ENCODE measurements at places on chromosomes 2 and 18.

GRCh38 chr18:35027206-35027605 lies 14.0 kb upstream of the MAPRE2 start:
- DNase-seq: no peak

- DNase-seq: no peak
Measured at GRCh38 chr2:215717501-215718381, 281.9 kb upstream of the FN1 start.

DNA sequence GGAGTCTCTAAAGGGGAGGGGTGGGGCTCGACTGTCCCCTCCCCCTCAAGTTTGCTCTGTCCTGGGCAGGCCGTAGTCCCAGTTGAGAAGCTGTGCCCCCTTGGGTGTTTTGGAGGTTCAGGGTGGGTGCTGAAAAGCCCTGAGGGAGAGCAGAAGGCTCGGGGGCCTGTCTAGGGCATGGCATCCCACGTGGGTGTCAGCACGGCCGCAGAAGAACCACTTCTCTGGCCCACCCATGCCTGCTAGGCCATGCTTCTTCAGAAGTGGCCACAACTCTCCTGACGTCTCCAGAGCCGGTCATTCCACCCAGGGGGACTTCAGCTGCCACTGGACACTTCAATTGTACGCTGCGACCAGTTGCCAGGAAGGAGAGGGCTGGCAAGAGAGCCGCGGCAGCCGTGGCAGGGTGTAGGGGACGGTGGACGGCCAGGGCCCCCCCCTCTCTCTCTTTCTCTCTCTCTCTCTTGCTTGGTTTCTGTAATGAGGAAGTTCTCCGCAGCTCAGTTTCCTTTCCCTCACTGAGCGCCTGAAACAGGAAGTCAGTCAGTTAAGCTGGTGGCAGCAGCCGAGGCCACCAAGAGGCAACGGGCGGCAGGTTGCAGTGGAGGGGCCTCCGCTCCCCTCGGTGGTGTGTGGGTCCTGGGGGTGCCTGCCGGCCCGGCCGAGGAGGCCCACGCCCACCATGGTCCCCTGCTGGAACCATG lies at the start of gene INPP5D:
TSS of gene INPP5D (plus strand) at position 546 of the 704 bp plus-strand sequence. CDS start at position 683, 137 bp downstream.
- DNase-seq: no peak

GRCh38 chr2:112156152-112156986 lies 18.2 kb downstream of the FBLN7 start:
- peak; percentile 74 for DNase-seq

- no peak for DNase-seq
Measured at GRCh38 chr18:12819841-12820240, 64.2 kb downstream of the PTPN2 start.

DNA sequence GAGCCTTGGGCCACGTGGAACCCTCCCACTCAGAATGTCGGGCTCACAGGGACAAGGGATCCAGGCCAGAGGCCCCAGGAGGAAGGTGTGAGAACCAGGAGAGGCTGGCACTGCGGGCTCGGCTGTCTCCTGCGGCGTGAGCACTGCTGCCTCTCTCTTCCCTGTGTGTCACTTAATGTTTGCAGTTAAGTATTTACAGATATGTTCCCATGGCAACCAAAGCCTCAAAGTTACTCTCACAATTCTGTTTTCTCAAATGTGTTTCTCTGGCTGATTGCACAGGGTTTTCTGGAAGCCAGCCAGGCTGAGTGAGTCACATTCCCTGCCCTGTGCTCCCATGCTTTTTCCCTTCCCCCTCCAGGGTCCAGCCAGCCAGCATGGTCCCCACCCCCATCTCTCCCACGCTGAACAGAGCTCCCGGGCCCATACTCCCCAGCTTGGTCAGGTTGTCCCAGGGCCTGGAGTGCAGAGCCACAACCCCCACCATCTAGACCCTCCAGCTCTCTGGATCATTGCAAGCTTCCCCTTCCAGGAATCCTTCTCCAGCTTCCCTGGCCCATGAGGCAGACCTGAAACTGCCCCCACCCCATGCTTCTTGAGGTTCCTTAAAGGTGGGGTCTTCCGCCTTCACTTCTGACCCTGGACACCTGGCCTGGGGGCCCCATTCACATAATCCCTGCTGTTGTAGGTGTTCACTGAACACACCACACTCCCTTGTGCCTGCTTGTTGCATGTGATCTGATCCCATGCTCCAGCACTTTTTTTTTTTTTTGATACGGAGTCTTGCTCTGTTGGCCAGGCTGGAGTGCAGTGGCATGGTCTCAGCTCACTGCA lies 265.9 kb downstream of the CELF4 start:
- peak; percentile 87 for DNase-seq

DNA sequence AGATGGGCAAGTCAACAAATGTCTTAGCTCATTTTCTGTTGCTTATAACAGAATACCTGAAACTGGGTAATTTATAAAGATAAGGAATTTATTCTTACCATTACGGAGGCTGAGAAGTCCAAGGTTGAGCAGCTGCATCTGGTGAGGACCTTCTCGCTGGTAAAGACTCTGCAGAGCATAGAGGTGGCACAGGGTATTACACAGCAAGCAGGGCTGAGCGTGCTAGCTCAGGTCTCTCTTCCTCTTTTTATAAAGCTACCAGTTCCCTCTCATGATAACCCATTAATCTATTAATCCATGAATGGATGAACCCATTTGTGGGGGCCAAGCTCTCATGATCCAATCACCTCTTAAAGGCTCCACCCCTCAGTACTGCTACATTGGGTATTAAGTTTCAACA lies 109.1 kb downstream of the CDK15 start:
- DNase-seq: no peak

DNA sequence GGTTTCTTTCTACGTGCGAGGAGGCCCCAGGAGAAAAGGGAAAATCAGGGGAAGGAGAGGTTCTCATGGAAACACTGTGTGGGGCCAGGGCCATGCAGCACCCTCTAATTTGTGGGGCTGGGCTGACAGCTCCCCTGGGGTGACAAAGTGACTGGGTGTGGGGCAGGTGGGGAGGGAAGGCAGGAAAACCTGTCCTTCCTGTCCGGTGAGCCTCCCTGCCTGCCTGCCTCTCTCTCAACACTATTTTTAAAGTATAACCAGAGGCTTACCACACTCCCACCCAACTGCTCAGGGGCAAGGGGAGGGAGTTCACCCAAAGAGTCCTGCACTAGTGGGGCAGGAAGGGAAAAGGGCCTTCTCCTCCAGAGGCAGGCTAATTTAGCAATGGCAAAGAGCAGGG lies 10.5 kb upstream of the EPAS1 start:
- no peak for DNase-seq

DNA sequence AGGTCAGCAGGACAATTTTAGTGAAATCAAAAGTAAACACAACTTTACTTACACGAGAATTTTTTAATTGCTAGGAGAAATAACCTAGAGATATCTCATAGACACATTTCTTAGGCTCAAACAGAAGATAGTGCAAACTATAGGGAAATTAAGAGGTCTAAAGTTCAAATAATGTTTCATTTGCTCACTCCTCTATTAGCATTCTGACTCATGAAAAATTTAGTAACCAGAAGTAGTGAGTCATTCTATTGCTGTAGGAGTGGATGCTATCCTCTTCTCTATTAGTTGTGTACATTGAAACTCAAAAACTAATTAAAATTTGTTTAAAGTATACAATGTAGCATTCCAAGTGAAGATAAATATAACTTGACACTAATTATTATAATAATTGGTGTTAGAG lies 908.3 kb upstream of the TMEFF2 start:
- no peak for DNase-seq

DNA sequence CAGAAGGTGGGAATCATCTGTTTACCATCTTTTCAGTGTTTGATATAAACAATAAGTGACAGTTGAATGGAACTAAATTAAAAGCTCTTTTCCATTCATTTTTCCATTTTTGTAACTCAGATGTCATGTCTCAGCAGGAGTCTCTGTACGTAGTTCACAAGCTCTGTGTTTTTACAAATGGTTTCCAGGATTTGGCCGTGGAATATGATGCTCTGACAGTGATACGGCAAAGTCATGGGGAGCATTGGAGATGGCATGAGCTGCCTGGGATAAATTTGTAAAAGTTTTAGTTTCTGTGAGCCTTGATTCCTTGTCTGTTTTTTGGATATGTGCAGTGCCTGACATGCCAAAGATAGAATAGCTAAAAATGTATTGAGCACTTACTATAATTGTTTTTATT lies 168.1 kb upstream of the SESTD1 start:
- no peak for DNase-seq

DNA sequence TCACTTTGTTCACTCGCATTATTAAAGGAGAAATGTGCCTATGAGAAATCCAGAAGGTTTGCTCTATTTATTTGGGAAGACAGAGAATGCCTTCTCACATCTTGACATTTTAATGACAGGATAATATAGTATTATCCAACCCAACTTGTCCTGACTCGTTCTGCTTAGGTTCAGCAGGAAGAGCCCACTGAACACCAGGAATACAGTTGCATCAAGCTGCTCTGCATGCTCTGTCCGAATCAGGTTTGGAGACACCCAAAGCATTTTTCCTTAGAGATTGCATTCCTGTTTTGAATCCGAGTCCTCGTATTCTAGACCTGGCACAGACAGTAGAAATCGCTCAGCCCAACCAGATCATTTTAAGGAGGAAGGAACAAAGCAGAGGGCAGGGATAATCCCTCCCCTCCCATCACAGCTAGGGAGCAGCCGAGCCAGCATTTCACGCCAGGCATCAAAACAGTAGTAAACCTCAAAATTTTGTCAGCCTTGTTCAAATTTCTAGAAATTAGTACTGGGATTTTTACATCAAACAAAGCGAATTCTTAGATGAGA lies 837.4 kb upstream of the ID2 start:
- DNase-seq: no peak

DNA sequence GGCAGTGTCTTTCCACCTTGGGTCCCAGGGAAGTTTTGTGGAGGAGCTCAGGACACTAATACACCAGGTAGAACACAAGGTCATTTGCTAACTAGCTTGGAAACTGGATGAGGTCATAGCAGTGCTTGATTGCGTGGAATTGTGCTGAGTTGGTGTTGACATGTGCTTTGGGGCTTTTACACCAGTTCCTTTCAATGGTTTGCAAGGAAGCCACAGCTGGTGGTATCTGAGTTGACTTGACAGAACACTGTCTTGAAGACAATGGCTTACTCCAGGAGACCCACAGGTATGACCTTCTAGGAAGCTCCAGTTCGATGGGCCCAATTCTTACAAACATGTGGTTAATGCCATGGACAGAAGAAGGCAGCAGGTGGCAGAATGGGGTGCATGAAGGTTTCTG lies 5.9 kb downstream of the CTLA4 start:
- no peak for DNase-seq

DNA sequence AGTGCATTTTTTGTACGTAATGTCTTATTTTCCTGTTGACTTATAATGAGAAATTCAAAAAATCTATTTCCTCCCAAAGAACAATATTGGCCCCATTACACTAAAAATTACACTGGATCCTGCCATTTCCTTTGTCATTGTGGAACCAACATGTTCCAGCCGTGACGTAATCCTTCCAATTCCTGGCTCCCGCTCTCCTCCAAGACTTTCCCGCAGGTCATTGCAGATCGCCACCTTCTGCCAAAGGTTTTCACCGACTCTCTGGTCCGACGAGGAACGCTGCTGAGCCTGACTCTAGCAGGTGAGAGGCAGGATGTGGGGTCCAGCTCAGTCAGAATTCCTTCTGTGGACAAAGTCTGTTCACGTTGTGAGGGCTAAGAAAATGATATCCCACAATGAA lies 38.0 kb downstream of the PTGR3 start:
- DNase-seq: no peak

GRCh38 chr2:40488101-40488601 lies 36.3 kb upstream of the SLC8A1 start:
- peak; percentile 29 for DNase-seq

- DNase-seq: no peak
Measured at GRCh38 chr2:169976335-169976851, 149.1 kb downstream of the UBR3 start.

DNA sequence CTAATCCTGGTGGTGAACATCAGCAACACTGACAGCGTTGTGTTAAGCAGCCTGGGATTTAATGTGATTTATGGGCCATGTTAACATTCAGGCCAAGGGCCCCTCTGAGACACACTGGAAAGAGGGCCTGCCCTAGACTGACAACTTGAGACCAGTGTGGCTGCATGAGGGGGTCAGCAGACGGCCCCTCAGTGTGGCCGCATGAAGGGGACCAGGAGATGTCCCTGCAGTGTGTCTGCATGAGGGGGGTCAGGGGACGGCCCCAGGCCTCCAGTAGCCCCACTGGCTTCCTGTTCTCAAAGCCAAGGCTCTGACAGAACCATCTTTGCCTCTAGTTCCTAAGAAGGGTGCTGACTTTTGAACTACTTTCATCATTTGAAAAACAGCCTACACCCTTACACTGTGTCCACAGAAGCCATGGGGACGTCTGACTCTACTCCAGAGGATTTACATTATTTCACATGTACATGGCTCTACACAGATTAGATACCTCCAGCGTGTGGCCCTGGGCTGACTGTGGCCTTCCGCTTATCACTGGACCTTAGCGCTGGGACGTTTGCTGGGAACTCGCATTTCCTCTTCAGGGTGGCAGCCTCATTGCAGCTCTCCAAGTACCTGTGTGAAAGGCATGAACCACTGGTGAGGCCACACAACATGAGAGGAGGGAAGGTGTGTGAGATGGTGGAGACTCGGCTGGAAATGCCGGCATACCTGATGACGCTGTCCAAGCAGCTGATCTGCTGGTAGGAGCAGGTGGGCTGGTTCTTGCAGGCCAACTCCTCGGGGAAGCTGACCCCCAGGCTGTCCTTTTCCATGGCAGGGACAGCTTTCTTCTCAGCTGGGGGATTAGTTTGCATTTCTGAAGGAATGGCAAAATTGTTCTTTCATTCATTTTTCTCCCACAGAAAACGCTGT lies 18.2 kb upstream of the HES6 start:
- no peak for DNase-seq

GRCh38 chr18:45993438-45993837 lies 26.3 kb upstream of the EPG5 start:
- DNase-seq: peak; percentile 61

All from AG09309 (cell line).